ENCODE measurements at places on chromosomes 16 and 17.
A peak's percentile ranks its signal among the peaks of the same experiment; 100 is the strongest.

GRCh38 chr17:62950067-62950466, 16.0 kb upstream of the TANC2 start:
- no peak for DNase-seq

- DNase-seq, result peak; percentile 80
Measured at GRCh38 chr17:41308251-41308917, 725 bp downstream of the KRTAP16-1 start.

GRCh38 chr17:56305007-56305406, 151.7 kb downstream of the ANKFN1 start:
- DNase-seq, result no peak

DNA sequence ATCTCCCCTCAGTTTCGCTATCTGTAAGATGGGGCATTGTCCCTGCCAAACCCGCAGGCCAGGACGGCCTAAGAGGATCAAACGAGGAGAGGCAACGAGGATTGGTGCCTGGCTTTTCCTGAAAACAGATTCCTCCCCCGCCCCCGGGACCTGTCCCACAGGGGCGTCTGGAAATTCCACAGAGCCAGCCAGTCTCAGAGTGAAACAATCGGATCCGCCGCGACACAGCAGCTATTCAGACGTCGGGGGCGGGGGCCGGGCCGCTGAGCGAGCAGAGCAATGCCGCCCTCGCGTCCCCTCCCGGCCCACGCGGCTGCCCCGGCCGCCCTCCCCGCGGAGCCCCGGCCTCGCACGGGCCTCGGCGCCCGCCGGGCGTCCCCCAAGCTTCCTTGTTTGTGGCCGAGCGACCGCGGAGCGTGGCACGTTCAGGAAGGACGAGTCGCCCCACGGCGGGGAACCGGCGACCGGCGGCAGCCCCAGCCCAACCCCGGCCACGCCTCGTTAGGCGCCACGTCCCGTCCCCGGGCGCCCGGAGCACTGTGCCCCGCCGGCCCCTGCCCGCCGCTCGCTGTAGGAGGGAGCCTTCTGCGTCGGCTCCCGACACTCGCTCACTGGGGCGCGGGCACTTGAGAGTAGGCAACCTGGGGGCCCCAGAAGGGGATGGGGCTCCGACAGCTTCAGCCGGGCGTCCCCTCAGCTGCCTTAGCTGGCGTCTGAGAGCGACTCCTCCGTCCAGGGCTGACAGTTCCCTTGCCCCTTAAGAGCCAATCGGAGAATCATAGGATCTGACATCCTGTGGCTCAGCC, 29.6 kb upstream of the PHOSPHO1 start:
- DNase-seq, result peak; percentile 68

DNA sequence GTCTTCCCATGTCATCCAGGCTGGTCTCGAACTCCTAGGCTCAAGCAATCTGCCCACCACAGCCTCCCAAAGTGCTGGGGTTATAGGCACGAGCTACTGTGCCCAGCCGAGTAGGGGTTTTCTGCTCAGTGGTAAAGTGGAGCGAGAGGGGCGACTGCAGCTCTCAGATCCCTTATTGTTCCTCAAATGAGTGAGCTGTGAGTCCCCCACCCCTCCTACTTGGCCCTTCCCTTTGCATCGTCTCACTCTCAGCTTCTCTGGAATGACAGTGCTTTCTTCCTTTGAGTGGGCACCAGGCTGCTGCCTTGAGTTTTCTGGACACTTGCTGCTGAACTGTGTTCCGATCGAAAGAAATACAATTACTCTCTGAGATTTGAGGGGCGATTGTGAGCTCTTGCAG, 63.5 kb downstream of the MSI2 start:
- no peak for DNase-seq

- peak; percentile 74 for DNase-seq
Measured at GRCh38 chr16:566475-567372, at the start of gene NHLRC4. Gene NHLRC4, plus strand, starts transcription at chr16:567005. Its CDS starts 1,043 bp downstream, at chr16:568048.

- DNase-seq, result no peak
Measured at GRCh38 chr16:12097523-12098428, 121.2 kb downstream of the SNX29 start.

DNA sequence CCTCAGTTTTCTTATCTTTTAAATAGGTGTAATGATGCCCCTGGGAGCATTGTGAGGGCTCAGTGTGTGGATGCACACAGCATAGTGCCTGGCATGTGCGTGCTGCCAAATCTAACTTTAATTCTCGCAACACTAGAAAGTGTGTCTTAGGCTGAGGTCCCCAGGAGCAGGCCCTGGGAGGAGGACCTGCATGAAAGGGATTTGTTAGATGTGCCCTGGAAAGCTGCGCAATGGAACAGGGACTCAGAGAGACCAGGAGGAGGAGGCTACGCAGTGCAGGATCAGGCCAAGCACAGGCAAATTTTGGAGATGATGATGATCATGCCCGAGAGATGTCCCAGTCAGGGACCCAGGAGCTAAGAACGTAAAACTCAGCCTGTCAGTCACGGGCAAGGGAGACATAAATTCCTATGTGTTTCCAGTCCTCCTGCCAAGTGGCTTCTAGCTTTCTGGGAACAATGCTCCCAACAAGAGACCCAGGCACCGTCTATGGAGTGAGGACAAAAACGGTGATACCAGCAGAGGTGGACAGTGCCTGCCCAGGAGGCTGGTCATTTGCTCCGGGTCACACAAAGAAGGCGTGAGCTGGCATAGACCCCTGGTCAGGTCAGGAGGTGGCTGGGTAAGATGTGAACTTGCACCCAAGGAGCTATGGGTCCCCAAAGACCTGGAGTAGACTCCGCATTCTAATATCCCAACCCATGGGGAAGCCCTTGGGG, 352.2 kb upstream of the TNRC6C start:
- no peak for DNase-seq

GRCh38 chr16:3129137-3130131, 5.4 kb upstream of the ZNF213 start:
- peak; percentile 82 for DNase-seq

DNA sequence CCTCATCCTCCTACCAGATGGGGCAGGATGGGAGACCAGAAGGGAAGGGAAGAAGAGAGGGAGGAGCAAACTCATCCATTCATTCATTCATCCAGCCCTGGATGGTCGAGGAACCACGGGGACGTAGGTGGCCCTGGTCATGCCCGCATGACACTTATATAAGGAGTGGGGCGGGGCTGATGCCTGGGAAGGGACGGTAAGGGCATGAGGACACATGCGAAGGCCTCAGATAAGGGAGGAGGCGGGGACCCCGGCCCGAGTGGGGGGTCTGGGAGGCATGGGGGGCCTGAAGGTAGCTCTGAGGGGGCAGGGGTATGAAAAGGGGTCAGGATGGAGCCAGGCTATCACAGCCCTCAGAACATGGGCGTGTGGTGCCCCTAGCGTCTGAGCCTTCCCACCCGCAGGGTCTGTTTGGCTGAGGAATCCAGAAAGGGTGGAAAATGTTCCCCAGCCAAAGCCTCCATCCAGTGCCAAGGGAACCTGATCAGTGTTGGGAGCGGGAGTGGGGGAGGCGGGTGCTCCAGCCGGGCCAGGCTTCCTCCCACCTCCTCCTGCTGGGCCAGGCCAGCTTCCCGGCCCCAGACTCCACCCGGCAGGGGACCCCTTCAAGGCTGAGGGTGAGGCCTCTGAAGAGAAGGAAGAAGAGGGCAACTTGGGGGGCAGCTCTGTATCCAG, 17.6 kb upstream of the CD79B start:
- DNase-seq, result no peak

DNA sequence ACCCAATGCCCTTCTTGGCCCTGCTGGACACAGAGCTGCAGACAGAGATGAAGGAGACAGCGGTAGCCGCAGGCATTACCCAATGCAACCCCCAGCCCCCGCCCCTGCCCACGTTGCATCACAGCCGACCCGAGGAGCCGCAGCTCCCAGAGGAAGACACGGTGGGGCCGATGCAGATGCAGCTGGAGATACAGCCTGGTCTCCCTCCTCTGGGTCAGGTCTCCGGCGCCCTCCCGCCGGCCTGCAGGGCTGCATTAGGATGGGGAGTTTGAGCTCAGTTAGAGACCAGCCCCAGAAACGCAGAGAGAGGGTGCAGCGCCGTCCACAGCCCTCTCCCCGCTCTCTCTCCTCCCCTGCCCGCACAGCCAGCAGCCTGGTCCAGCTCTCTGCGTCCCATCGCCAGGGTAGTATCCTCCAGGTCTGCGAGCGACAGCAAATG, 19.4 kb upstream of the UBE2I start:
- no peak for DNase-seq

DNA sequence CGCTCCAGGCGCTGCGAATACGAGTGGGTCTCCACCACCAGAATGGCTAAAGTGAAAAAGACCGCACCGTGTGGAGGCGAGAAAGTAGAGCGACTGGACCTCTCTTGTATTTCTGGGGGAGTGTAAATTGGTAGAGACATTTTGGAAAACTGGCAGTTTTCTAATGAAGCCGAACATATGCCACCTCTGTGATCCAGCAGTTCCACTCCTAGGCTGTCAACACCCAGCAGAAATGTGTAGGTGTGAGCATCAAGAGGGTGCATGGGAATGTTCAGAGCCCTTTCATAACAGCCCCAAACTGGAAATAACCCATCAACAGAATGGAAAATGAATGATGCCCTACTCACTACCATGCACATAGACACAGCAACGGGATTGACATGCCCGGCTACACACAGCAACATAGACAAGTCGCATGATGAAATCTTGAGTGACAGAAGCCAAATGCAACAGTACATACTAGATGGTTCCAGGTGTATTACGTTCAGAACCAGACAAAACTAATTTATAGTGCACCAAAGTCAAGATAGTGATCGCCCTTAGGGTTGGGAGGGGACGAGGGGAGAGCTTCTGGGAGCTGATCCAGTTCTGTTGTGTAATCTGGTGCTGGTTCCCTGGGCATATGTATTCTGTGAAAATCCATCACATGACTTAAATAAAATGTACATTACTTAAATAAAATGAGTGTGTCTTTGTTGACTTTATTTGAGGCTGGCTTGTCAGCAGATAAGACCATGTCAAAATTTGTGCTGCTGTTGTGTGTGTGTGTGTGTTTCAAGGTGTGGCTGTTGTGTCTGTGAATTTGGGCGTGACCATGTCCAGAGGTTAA, 877 bp upstream of the BCL7C start:
- DNase-seq, result no peak

- peak; percentile 68 for DNase-seq
Measured at GRCh38 chr16:57720142-57720575, 15.4 kb upstream of the KATNB1 start.

DNA sequence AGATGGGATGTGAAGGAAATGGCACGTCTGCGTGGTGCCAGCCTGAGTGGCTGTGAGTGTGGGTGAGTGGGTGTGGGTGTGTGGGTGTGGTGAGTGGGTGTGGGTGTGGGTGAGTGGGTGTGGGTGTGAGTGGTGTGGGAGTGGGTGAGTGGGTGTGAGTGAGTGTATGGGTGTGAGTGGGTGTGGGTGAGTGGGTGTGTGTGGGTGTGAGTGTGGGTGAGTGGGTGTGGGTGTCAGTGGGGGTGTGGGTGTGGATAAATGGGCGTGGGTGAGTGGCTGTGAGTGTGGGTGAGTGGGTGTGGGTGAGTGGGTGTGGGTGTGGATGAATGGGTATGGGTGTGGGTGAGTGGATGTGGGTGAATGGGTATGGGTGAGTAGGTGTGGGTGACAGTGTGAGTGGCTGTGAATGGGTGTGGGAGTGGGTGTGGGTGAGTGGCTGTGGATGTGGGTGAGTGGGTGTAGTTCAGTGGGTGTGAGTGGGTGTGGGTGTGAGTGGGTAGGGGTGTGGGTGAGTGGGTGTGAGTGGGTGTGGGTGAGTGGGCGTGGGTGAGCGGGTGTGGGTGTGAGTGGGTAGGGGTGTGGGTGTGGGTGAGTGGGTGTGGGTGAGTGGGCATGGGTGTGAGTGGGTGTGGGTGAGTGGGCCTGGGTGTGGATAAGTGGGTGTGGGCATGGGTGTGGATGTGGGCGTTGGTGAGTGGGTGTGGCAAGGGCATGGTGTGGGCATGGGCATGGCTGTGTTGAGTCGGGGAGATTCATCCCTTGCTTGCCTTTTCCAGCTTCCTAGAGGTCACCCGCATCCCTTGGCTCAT, 80.8 kb downstream of the ZDHHC7 start:
- peak; percentile 31 for DNase-seq

- no peak for DNase-seq
Measured at GRCh38 chr16:6726621-6727020, 606.0 kb upstream of the RBFOX1 start.

DNA sequence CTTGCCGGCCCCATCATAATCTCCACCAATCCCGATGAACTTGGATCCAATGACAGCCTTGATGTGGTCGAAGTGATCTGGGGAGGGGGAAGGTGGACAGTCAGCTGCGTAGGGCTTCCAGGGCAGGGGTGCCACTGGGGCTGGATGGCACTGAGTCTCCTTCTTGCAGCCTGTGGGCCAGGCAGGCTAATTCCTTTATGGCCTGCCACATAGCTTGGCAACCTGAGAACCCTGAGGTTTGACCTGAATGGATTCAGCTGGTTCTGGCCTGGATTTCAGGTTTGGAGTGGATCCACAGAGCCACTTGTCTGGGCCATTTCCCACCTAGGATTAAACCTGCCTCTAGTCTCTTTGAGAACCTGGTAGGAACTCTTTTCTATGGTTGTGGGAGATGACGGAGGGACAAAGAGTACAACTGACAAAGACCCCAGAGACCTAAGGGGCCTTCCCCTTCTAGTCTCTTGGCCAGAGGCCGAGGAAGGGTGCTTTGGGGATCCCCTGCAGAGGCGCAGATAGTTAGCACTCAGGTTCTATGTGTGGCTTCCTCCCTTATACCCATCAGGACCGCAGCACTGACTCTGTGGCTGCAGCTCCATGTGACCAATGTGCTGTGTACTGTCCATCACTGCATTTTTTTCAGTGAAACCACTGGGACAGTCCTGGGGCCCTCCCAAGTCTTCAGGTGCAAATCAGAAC, 9.2 kb upstream of the DPEP3 start:
- no peak for DNase-seq

GRCh38 chr16:70496513-70496912, 26.8 kb downstream of the COG4 start:
- DNase-seq, result peak; percentile 64
